NCI-H1694 treated with DMSO at 0.1 percent for 48 hours (cell line): ENCODE measurements at places on chromosomes 7 and 10.

- no peak for DNase-seq
Observed at GRCh38 chr10:51932530-51932929, 233.1 kb upstream of the CSTF2T start.

GRCh38 chr10:1363446-1364121 is 307.4 kb downstream of the WDR37 start:
- no peak for DNase-seq

DNA sequence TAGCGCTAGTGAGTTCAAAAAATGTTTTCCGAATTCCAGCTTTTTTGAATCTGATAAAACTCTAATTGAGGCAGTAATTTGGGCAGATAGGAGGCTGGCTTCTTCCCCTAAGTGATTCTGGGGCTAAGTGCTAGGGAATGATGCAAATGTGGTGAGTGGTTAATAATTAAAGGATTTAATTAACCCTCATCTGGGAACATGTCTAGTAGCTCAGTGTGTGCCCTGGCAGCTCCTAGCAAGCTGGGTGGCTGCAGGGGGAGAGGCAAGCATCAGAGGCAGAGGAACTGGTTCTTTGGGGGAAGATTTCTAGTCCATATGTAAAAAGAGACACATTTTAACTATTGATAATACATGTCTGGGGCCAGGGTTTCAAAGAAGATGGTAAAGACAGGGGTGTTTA is 354.5 kb downstream of the WDR11 start:
- no peak for DNase-seq

GRCh38 chr7:112162784-112163506 is 43.3 kb downstream of the DOCK4 start:
- DNase-seq, result no peak

DNA sequence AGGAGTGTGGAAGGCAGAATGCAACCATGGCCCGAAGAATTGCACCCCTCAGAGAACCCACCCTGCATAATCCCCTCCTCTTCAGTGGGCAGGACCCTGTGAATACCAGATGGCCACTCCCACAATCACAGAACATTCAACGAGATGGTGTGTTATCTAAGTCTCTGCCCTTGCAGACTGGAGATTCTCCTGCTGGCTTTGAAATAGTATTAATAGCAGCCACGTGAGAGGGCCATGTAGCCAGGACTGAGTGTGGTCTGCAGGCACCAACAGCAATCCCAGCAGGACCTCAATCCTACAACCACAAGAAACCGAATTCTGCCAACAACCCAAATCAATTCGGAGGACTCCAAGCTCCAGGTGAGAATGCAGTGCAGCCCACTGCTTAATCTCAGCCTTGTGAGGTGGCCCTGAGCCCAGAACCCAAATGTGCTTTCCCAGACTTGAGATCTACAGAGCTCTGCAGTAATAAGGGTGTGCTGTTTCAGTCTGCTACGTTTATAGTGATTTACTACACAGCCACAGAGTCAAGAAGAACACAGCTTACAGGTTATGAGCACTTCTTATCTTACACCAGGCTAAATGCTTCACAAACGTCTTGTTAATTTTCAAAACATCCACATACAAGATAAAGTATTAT is 72.1 kb downstream of the VOPP1 start:
- DNase-seq, result no peak

GRCh38 chr10:70715853-70716795 is 43.8 kb downstream of the ADAMTS14 start:
- peak; percentile 23 for DNase-seq

GRCh38 chr7:121020989-121021969 is 32.8 kb downstream of the CPED1 start:
- DNase-seq, result no peak

DNA sequence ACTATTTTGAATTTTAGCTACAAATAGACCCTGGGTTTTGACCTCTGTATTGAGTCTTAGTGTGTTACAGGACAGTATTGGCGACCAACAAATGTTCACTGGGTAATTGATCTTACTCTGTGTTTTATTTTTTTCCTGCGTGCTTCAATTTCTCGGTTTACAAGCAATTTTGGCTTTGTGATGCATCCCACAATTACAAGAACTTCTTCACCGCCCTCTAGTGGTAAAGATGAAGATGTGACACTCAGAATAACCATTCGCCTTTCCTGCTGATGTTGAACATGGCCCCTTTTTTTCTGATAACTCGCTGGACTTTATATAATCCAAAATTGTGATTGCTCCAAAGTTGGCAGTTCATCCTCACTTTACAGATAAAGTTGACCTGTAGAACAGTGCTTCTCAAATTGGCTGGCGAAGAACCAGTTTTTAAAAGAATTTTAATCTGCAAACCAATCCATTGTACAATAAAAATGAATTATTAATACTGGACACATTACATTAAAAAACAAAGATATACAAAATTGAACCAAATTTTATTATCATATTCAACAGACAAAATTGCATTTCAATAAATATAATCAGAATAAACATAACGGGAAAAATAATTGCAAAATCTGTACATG is 20.2 kb upstream of the SMC3 start:
- peak; percentile 74 for DNase-seq

GRCh38 chr7:132077971-132078685 is 498.1 kb downstream of the PLXNA4 start:
- DNase-seq, result peak; percentile 94

DNA sequence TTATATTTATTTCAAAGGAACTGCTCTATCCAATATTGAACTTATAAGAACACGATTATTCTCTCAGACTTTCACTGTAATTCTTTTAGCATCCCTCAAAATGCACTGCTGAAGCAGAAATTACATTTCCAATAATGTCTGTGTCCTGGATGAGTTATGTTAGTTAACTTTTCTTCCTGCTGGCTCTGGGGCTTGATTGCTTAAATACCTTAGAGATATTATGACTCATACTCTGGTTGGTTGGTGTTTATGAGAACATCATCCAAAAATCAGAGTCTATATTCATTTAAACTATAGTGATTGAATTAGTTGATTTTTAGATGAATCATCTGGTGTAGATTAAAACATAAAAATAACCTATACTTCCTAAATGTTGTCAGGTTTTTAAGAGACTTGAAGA is 246.3 kb upstream of the VWC2 start:
- DNase-seq, result no peak

GRCh38 chr7:101615446-101615845 is 13.7 kb downstream of the MYL10 start:
- DNase-seq, result no peak

DNA sequence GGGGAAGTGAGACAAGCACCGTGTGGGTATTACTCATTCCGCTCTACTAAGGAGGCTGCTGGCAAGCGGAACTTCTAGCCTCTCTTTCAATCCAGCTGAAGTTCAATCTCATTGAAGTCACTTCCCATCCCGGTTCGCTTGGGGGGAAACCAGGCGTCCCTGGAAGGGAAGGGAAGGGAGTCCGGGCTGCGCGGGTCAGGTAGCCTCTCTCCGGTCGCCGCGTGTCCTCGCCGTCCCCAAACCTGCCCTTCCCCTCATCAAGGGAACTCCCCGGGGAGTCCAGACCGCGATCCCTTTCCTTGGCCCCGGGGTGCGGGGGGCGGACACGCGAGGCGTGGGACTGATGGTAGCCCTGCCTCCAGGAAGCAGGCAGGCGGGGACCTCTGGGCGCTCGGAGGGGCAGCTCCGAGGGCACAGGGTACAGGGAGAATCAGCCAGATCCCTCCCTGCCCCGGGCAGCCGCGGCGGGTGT is 598 bp upstream of the ZEB1 start:
- DNase-seq, result no peak

- no peak for DNase-seq
Observed at GRCh38 chr7:40580776-40581175, 446.0 kb downstream of the SUGCT start.

DNA sequence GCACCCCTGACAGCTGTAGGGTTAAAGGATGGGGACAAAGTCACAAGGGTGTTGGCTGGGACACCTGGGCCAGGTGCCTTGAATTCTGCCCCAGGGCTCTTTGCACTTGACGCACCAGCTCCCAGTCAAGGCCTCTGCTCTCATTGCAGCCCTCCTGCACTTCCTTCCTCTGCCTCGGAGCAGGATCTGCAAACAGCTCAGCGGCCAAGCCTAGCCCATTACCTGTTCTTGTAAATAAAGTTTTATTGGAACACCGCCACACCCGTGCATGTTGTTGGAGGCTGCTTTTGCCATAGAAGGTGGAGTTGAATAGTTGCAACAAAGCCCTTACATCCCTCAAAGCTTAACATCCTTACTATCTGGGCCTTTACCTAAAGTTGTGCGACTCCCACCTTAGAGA is 483.8 kb upstream of the FOXK1 start:
- no peak for DNase-seq

GRCh38 chr10:10987111-10987510 is 30.6 kb upstream of the CELF2 start:
- no peak for DNase-seq

DNA sequence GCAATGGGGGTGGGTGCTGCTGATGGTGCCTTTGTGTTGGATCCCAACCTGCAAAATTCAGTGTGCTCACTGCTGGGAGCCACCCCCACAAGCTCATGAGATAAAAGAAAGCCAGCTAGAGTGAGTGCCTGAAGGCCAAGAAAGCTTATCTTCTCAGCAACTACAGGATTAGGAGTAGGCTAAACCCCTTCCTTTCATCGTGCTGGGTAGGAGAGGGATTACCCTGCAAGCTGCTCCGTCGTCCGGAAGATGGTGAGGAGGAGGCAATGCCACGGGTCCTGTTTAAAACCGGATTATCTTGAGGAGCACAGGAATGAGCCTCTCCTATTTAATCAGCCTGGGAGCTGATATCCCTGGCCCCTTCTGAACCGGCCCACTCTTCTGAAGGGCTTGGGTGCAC is 258.0 kb downstream of the GALNT17 start:
- DNase-seq, result no peak

- no peak for DNase-seq
Observed at GRCh38 chr10:72107325-72108003, 19.1 kb upstream of the SPOCK2 start.

- DNase-seq, result no peak
Observed at GRCh38 chr10:25441270-25441669, 266.5 kb downstream of the GPR158 start.

GRCh38 chr7:34131371-34131770 is 226.0 kb downstream of the BMPER start:
- DNase-seq, result no peak

DNA sequence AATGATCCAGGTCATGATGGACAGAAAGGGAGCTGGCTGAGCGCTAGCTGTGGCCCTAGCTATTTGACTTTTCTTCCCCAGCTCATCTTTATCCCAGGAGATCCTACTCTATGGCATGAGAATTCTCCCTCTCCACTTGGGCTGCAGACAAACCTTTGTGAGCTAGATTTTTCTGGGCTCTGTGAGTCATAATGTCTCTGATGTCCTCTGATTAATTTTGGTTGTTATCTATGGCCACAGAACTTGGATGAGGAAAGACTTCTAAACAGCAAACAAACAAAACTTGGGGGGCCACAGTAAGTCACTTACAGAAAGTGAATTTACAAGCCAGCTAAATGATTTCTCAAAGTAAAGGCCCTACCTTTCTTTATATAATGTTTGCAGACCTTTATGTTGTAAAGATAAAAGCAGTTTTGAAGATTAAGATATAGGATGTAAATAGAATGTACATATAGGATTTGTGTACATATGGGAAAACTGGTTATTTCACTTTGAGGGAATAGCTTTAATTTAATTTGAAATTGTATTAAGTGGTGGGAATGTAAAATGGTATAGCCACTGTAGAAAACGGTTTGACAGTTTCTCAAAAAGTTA is 10.4 kb downstream of the ABLIM1 start:
- DNase-seq, result no peak

GRCh38 chr7:100584683-100585510 is 1.0 kb downstream of the LRCH4 start:
- no peak for DNase-seq

- peak; percentile 99 for DNase-seq
Observed at GRCh38 chr7:44999245-45000092, 532 bp upstream of the CCM2 start.

DNA sequence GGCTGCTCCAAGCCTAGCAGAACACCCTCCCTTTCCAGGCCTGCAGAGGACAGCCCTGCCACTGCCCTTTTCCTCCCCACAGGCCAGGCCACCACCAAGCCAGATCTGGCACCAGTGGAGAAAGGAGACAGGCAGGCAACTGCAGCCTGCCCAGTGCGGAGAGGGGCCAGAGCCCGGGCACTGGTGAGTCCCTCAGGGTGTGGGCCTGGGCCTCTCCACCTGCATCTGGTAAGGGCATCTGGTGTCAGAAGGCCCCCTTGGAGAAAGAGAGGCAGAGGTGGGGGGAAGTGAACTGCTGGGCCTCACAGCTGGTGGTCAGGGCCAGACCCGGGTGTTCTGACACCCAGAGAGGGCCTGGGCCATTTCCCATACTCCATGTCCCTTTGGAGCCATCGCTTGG is 27.9 kb downstream of the ZNF783 start:
- no peak for DNase-seq

- no peak for DNase-seq
Observed at GRCh38 chr7:134842062-134842461, 62.6 kb downstream of the CALD1 start.

DNA sequence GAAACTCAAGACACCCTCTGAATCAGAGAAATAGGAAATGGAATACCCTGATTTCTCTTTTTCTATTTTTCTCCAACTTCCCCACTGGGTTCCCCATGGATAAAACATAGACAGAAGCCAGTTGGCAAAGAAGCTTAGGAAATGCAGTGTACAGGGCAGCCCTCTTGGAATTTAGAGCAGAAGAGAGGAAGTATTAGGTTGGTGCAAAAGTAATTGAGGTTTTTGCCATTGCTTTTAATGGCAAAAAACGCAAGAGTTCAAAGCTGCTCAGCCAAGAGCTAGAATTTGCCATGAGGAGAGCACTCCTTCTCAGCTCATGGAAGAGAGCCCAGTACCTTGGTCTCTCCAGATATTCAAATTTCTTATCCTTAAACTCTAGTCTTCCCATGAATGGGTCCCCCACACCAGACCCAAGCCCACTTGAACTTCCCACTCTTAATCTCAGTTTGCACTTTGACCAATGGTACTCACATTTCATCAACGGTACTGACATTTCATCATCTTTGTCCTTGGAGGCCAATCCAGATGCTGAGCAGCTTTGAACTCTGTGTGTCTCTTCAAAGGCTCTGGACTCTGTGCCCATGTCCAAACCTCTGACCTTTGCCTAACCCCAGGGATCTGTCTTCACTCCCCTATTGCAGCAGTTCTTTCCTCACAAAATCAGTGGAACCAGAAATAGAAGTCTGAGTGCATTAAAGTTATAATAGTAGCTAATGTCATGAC is 73.2 kb upstream of the PPP1R3C start:
- no peak for DNase-seq

- no peak for DNase-seq
Observed at GRCh38 chr10:76738991-76739390, 898.6 kb downstream of the KCNMA1 start.

GRCh38 chr7:121278120-121279021 is 50.4 kb upstream of the WNT16 start:
- no peak for DNase-seq
